ENCODE measurements at places on chromosomes 5 and 9.

- no peak for DNase-seq
Measured at GRCh38 chr5:73702534-73702933, 76.5 kb downstream of the ARHGEF28 start.

DNA sequence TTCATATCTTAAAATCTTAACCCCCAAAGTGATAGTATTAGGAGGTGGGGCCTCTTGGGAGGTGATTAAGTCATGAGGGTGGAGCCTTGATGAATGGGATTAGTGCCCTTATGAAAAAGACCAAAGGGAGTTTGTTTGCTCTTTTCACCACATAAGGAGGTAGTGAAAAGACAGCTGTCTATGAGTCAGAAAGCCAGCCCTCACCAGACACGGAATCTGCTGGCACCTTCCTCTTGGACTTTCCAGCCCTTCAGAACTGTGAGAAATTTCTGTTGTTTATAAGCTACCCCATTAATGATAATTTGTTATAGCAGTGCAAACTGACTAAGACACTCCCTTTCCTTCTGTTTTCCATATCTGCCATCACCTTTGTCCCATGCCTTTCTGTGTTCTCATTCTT is 20.8 kb downstream of the IFNB1 start:
- no peak for DNase-seq

DNA sequence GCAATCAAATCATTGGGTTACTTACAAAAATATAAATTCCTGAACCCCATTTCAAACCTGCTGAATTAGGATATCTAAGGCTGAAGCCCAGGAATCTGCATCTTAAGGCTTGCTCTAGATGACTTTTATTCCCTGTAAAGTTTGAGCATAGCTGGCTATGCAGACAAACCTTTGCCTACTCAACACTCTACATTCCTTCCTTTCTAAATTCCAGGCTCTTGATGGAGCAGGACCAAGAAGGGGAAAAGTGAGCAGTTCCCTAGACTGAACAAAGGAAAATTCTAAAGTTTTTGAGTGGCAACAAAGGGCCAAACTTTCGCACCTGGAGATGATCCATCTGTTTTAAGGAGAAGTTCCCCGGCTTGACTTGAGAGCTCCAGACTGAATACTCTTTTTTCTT is 9.8 kb upstream of the ADRA1B start:
- no peak for DNase-seq

DNA sequence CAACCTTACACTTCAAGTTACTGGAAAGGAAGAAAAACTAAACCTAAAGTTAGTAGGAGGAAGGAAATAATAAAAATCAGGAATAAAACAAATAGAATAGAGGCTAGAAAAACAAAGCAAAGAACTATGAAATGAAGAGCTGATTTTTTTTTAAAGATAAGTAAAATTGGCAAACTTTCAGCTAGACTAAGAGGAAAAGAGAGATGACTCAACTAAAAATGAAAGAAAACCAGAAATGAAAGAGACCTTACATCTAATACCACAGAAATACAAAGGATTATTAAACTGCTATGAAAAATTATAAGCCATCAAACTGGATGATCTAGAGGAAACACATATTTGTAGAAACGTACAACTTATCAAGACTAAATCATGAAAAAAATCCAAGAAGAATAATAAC is 60.0 kb downstream of the PRRC1 start:
- no peak for DNase-seq

DNA sequence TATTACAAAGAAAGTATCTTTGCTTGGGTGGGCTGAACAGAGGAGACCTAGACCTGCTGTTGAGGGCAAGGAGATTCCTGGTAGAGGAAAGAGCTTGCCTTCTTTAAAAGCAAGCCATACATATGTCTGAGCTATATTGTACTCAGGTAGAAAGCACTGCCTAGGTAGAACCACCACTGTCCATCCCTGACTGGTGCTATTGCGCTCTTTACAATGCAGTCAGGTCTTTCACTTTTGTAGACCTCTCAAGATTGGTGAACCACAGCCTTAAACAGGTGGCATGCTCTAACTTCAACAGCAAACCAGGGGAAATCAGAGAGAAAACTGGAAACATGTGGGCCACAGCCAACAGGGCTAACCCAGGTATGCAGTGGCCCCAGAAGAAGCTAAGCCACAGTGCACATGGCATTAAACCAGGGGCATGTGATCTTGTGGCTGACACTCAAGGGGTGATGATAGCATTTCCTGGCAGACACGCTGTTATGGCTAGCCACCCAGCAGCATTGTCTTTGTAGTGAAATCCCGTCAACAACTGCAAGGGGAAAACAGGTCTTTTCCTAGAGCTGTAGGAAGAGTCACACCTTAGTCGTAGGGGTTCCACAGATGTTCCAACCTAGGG is 253.9 kb upstream of the PCSK5 start:
- no peak for DNase-seq
